Head of caudate nucleus (tissue), 42 donors: ENCODE measurements at places on chromosomes 13 and 19.

DNA sequence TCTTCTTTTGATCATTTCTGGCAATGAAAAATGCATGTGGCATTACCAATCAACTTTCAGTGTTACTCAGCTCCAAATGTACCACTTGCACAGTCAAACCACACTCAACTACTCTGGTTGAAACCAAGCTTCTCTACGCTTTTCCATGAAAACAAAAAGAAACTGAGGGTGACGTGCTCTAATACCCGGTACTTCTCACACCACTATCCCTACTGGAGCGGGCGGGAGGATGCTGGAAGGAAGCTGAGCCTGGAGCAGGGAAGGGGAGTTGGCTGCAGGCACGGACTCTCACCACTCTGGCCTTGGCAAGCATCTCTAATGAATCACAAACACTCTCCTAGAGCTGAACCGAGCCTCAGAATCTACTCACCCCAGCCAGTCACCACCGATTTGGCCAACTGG is 48.2 kb downstream of the STK24 start:
- peak; percentile 35 for DNase-seq

DNA sequence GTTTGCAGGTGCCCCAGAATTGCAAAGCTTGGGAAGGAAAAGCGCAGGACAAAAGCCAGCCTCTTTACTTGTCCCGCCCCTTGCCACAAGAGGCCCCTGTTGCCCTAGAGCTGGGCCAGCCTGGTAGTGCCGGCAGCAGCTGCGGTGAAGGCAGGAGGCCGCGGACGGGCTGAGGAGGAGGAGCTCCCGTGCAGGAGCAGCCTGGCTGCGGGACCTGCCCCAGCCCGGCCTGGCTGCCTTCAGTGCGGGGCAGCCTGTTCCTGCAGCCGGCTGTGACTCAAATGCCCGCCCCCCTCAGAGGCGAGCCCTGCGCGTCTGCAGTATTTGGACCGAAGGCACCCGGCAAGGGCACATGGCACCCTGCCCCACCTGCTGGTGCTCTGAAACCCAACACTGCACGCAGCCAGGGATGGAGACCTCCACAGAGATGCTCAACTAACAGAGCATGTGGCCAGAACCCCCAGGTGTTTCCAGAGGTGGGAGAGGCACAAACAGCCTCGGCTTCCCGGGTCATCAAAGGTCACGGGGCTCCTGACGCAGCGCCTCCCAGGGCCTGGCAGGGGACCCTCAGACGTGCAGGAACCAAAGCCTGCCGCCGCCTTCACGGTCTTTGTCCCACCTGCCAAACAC is 29.7 kb downstream of the NAXD start:
- peak; percentile 78 for DNase-seq

GRCh38 chr19:32255536-32256295 is 89.7 kb upstream of the ZNF507 start:
- DNase-seq = no peak

DNA sequence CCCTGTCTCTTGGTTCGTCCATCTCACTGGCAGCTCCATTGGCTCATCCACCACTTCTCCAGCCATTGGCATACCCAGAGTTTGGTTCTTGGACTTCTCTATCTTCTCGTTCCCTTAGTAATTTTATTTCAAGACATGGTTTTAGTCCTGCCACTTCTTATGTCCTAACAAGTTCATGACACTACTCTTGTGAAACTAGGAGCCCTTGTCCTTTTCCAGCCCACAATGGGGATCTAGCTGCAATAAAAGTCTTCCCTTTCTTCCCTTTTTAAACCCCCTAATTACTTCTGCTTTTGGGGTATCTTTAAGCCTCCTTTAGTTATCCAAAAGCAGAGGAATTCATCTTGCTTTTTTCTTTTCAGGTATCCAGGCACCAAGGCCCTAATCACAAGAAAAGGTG is 2.9 kb upstream of the RCBTB2 start:
- no peak for DNase-seq

- no peak for DNase-seq
These were observed 27.7 kb upstream of the ASF1B start for GRCh38 chr19:14164082-14164481.

- no peak for DNase-seq
These were observed 338 bp downstream of the SLC35E1 start for GRCh38 chr19:16571822-16572331.

DNA sequence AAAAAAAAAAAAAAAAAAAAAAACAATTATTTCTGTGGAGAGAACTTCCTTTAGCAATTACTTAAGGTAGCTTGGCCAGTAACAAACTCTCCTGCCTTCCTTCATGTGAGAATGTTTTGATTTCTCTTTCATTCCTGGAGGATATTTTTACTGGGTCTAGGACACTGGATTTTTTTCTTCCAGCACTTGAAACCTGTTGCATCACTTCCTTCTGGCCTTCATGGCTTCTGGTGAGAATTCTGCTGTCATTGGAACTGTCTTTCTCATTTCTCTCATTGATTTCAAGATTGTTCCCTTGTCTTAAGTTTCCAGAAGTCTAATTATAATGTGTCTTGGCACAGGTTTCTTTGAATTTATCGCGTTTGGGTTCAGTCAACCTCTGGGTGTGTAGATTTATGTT is 19.3 kb upstream of the RAB20 start:
- no peak for DNase-seq

DNA sequence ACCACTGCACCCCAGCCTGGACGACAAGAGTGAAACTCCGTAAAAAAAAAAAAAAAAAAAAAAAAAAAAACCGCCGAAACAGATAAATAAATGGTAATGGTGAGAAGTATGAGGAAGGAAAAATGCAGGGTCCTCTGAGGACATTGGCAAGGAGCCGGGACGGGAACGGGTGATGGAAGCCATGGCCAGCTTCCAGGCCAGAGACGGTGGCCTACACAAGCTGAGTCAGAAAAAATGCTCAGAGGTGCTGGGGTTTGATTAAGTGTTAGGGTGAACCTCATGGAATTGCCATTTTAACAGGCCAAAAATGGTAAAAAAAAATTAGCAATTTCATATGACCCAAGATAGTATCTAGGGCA is 866 bp upstream of the ZSWIM4 start:
- DNase-seq = peak; percentile 20

DNA sequence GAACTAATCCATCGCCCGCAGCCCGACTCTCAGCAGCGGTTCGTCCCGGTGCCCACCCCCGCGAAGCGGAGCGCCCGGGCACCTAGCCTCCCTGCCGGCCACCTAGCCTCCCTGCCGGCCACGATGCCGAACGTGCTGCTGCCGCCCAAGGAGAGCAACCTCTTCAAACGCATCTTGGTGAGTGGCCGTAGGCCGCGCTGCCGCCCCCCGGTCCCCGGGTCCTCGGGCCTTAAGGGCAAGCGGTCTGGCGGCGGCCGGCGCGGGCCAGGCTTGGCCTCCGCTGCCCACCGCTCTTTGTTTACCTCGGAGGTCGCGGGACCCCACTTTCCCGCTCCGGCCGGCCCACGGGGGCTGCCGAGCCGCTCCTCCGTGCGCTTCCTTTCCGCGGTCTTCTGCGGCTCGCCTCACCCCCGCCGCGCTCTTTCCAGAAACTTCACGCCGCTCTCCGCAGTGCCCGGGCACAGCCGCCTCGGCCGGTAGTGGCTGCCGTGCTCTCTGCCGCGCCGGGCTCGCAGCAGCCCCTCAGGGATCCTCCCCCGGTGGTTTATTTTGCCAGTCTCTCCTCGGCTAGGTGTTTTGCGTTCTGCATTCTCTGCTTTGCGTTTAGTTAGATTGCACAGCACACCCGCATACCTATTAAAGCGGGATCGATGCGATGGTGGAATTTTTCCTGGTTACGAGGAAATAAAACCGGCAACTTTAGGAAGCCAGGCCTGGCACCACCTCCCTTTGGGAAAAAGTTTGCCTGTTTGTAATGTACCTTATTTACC is 524 bp downstream of the NAA16 start:
- DNase-seq = peak; percentile 33

GRCh38 chr13:106083620-106084350 is 451.7 kb downstream of the EFNB2 start:
- peak; percentile 55 for DNase-seq

GRCh38 chr13:78609464-78610205 is 6.3 kb upstream of the POU4F1 start:
- DNase-seq = no peak

GRCh38 chr19:18662972-18663732 is 20.3 kb upstream of the CRTC1 start:
- DNase-seq = no peak

GRCh38 chr19:33390908-33391630 is 17.6 kb downstream of the CEBPG start:
- DNase-seq = no peak

DNA sequence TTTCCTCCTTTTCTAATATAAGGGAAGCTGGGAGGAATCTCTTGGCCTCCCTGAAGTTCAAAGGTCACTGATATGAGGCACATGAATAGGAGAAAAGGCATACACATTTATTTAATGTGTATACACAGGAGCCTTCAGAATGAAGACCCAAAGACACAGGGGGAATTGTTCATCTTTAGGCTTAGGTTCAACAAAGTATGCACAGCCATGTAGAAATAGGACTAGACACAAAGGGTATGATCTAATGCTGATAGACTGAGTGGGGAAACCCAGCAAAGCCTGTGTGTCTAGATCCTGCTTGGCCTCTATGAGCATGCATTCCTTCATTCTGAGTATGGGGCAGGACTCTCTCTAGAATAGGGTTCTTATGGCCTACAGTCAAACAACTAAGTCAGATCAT is 177.1 kb upstream of the RFC3 start:
- no peak for DNase-seq

DNA sequence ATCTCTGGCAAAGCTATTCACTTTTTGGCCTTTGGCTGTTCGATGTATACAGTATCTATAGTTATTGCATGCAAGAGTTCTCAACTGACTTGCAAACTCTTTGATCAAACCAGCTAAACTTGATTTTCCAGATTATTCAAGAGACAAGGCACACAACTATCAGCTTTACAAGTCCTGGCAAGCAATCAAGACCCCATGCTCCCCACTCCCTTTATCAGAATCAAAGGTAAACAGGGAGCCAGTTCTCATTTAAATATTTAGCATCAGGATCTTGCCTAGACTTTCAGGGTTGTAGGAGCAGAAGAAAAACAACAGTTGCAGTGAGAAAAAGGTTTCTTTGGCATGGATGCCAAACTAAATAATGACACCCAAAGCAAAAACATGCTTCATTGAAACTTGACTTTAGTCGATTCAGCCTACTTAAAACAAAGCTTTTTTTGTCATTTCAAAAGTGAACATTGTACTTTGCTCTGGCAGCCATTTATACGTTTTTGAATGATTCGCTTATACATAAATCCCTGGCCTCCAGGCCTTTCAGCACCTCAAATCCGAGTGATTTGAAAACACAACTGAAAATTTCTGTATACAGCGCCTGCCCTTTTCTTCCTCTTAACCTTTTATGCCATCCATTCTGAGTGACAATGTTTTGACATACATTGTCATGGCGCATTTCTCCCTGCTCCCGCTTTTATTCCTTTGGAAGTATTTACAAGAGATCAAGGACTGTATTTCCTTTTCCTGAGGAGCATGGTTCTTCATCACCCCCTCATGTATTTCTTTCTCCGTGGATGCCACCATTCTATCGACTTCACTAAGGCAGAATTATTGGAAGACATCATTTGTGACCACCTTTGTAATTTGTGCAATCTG is 340.8 kb downstream of the KLF5 start:
- no peak for DNase-seq

- DNase-seq = peak; percentile 75
These were observed 30.4 kb upstream of the CYP4F8 start for GRCh38 chr19:15584541-15585115.

- no peak for DNase-seq
These were observed 98.1 kb downstream of the SERP2 start for GRCh38 chr13:44471686-44472085.

GRCh38 chr13:22175815-22176214 is 504.9 kb downstream of the FGF9 start:
- DNase-seq = no peak

- no peak for DNase-seq
These were observed 42.6 kb downstream of the KLF2 start for GRCh38 chr19:16367261-16367683.

GRCh38 chr19:39735688-39736087 is 2.1 kb downstream of the CLC start:
- no peak for DNase-seq

GRCh38 chr13:102593466-102593865 is 3.3 kb upstream of the TPP2 start:
- DNase-seq = no peak

DNA sequence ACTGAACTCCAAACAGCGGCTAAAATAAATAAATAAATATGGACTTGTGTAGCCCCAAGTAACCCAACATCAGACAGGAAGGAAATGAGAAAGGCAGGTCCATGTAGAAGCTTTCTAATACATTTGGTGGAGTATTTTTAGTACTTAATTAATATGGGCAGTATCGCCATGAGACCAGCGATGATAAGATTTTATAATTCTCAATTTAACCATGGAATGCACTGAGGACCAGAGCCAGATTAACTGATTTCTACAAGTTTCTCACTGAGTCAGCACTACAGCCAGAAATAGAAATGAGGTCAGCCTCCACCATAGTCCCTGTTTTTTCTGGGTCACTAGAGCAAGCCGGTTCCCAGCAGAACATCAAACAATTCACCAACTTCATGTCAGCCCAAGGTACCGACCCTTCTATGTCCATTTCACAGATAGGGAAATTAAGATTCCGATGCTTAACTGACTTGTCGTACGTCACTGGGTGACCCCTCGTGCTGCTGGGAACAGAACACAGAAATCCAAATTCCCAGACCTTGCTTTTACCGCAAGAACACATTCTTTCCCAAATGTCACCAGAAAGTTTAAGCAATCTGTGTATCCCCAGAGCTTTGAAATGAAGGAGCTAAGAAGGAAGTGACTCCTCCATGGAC is 90.4 kb downstream of the COL4A1 start:
- no peak for DNase-seq

- DNase-seq = no peak
These were observed 20.3 kb downstream of the C2CD4C start for GRCh38 chr19:388691-389090.

DNA sequence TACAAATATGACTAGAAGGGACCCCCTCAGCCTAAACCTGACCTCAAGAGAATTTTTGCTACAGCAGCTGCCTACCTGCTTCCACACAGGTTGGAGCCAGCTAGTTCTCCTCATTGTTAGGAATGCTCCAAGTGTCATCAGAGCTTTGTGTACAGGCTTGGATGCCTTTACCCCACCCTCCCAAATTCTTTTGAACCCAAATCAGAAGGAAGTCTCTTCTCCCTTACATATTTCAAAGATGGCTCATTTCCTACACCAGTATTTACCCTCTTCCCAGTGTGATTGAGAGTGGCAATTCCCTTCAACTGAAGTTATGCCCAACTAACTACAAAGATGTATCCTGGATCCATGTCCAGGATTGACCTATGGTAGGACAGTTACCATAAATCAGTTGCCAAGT is 323.2 kb downstream of the OXGR1 start:
- no peak for DNase-seq

- no peak for DNase-seq
These were observed 141.0 kb downstream of the RFC3 start for GRCh38 chr13:33958964-33959363.

GRCh38 chr13:59728896-59729545 is 434.7 kb downstream of the DIAPH3 start:
- no peak for DNase-seq

GRCh38 chr13:30037306-30037705 is 186.9 kb upstream of the UBL3 start:
- DNase-seq = no peak

- no peak for DNase-seq
These were observed 6.7 kb downstream of the TM9SF2 start for GRCh38 chr13:99507986-99508385.
